ENCODE measurements at places on chromosomes 12 and 14.

DNA sequence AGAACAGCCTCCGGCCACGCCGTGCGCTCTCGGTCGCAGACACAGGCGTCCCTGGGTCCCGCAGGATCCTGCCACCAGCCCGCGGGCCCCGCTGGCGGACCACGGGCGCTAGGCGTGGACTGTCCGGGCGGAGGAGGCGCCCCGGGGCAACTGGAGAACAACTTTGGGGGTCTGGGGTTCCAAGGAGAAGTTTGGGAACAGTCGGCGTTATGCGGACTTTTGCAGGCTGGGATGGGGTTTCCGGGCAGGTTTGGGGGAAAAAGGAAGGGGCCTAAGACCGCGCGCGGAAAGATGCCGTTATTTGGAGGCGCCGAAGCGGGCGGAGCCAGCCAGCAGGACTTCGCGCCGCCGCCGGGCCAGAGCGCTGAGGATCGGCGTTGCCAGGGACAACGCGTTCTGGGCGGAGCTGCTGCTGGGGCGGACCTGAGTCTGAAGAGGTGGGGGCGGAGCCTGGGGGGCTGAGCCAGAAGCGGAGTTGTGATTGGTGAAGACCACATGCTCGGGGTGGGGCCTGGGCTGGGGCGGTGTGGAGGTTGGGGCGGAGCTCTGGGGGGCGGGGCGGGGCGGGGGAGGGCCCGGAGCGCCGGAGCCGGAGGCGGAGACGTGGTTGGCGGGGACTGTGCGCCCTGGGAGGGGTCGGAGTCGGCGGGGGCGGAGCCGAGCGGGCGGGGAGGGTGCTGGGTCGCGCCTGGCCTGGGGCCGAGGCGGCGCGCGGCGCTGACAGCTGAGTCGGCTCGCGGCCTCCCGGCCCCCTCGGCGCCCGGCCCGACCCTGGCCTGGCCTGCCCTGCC, at the start of gene CYP46A1:
Gene CYP46A1 (plus strand): TSS at position 680 of the 791 bp plus-strand sequence. CDS start 120 bp downstream, outside the sequence.
- peak; percentile 96 for DNase-seq

- no peak for DNase-seq
Measured at GRCh38 chr12:25518512-25518911, 34.6 kb downstream of the LMNTD1 start.

DNA sequence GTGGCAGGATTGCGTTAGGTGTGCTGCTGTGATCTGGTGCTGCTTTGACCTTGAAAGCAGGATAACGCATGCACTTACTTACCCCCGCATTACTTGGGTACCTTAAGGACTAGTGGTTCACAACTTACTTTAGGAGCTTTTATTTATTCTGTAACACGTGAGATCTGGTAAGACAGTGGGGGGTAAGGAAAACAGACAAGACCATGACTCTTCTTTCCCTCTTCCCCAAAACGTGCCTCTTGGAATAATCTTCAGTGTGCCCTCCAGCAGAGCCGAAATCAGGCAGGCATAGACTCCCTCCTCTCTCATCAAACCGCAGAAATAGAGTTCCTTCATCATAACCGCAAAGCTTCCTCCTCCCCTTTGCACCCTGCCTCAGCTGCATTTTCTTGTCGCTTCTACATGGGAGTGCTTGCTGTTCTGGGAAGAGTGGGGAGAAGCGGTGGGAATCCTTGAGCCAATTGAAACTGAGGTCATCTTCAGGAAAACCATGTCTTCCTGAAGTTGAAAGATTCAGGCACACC, 43.4 kb downstream of the RAD52 start:
- no peak for DNase-seq

DNA sequence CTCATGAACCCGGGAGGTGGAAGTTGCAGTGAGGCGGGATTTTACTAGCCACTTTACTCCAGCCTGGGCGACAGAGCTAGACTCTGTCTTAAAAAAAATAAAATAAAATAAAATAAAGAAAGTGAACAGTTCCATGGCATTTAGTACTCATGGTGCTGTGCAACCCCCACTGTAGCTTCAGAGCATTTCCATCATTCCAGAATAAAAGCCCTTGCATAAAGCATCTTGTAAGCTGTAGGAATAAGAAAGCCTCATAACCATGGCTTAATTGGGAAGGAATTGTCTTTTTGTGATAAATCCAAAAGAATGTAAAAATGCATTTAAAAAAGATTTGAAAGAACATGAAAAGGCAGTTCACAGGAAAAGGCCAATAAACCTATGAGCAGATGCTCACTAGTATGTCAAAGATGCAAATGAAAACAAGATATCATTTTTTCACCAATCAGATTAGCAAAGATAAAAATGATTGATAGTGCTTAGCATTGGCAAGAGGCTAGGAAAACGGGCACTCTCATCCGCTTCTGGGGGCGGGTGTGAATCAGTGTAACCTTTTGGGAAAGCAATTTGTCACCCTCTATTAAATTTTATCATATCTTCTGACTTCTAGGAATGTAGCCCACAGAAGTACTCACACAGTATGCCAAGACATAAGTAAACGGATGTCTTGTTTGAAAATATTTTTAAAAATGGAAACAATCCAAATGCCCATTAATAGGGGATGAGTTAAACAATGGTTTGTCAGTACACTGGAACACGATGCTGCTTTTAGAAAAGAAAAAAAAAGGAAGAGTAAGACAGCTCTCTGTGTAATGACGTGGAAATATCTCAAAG, 46.6 kb downstream of the CFAP251 start:
- DNase-seq = no peak

GRCh38 chr12:45285717-45286116, 69.8 kb downstream of the ANO6 start:
- DNase-seq = no peak

- DNase-seq = no peak
Measured at GRCh38 chr14:104678901-104679705, 10.3 kb upstream of the INF2 start.

DNA sequence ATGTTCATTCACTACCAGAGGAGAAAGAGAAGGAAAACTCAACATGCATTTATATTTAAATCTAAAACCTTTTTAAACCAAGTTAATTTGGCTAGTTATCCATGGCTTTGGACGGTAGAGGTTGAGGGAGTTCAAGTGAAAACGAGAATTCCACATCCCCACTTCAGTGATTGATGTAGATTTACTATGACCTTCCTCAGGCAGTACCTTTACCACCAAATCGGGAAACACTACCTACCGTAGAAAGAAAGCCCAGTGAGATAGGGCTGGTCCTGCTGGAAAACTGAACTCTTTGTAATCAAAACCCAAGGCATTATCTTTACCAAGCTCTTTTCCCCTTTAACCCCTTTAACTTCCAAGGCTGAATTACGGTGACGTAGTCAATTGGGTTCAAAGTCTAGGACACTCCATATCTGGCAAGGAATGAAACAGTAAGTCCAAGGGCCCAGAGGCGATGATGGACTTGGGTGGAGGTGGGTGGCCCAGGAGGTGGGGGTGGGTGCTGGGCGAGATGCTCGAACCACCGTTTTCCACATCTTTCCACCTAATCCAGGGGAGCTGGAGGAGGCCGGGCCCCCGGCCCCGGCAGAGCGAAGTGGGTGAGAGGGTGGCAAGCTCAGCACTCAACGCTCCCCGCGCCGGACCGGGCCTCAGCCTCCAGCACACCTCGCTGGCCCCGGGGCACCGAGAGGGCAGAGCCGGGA, 618 bp downstream of the SEC23A start:
- no peak for DNase-seq

DNA sequence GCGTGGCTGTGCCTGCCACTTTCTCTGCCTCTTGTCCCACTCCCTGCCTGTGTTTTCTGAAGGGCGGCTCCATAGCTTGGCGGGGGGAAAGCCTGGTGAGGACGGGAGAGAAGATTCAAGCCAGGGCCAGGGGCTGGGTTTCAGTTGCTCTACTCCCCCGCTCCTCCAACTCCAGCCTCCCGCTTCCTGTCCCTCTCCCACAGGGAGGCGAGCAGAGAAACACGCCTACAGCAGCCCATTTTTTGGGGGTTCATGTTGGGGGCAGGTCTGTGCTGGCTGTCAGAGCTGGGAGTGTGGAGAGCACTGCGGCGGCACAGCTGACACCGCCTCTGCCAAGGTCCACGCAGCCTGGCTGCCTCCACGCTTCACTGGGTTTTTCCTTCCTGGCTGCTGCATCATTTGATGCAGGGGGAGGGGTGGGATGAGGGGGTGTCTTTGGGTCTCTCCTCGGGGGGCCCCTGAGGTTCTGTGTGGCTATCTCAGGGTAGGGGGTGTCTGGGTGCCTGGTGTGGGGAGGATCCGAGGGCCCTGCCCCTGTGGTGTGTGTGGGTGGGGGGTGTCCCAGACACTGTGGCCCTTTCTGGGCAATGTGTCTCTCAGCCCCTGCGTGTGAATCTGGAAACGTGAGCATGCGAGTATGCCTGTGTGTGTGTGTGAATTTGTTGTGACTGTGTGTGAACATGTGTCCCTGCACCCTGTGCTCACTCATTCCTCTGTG, 10.7 kb upstream of the KRT80 start:
- DNase-seq = peak; percentile 22

- peak; percentile 55 for DNase-seq
Measured at GRCh38 chr12:89353188-89353822, 1.0 kb upstream of the DUSP6 start.

GRCh38 chr14:33755358-33755757, 195.5 kb downstream of the EGLN3 start:
- DNase-seq = no peak

GRCh38 chr12:76032043-76032981, 736 bp upstream of the PHLDA1 start:
- DNase-seq = no peak

- no peak for DNase-seq
Measured at GRCh38 chr14:31257244-31257553, 49.6 kb upstream of the HECTD1 start.

GRCh38 chr12:100661300-100661951, 87.9 kb downstream of the GAS2L3 start:
- DNase-seq = no peak

DNA sequence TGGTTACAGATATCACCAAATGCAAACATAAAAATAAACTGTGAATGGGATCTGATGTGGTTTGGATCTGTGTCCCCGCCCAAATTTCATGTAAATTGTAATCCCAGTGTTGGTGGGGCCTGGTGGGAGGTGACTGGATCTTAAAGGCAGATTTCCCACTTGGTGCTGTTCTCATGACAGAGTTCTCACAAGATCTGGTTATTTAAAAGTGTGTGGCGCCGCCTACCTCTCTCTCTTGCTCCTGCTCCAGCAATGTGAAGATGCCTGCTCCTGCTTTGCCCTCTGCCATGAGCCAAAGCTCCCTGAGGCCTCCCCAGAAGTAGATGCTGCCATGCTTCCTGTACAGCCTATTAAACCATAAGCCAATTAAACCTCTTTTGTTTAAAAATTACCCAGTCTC, 47.8 kb downstream of the SLC25A21 start:
- DNase-seq = no peak

DNA sequence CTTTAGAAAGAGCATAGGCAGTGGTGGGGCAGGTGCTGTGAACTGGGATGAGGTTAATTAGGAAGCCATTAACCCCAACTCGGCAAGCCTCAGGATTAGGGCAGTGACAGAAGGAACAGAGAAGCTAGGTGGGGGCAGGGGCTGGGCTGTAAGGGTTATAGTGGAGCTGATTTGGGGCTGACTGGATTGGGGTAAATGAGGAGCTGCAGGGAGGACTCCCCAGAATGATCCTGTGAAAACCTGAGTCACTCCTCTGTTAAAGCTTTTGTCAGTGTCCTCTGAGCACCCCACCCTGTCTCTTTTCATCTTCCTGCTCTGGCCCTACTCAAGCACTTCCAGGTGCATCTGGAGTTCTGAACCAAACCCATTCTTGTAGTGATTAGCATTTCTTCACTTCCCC, 4.4 kb downstream of the KLC1 start:
- DNase-seq = no peak

DNA sequence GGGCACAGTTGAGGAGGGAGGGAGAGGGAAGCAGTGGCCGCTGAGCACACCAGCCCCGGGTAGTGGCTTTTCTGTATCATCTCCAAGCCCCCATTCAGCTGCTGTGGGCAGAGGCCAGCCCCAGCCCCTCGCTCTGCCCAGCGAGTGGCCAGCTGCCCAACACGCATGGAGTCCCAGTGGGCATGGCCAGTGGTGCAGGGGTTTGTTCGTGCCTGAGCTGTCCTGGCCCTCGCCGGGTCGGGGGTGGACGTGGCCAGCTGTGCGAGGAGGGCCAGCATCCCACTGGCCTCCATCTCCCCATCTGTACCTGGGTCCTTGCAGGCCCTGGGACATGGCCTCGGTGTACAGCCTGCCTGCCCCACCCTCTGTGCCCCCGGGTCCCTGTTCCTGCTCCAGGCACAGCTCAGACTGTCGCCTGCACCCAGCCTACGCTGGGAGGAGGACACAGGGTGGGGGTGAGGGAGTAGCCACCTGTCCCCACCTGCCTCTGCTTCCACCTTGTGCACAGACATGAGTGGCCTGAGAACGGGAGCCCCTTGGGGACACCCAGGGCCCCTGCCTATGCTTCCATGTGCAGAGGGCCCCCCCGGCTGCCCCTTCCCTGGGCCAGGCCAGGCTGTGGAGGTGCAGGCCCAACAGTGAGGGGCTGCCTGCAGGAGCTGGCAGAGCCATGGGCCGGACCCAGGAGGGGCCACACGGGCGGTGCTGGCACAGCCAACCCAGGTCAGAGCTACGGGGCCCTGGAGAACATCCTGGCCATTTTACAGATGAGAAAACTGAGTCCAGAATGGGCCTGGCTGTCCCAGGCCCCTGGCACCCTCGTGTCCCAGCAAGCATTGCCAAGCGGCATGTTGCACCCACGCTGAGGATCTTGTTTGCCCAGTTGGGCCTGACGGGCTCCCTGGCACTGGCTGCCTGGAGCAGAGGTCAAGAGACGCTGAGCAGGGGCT, 4.3 kb downstream of the INF2 start:
- no peak for DNase-seq

DNA sequence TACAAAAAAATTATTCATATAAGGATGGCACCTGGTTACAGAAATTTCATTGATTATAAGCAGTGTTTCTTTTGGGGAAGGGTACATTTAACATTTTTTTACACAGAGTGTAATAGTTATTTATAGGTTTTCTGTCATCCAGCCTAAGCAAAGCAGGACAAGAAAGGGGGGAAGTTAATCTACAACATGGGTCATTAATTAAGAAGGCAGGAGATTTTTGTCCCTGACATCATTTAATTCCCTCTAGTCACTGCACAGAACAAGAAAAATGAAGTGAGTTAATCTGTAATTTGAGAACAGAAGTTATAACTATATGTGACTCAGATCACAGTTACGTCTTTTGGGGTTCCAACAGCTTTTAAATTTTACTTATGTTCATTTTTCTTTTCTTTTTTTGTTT, 173.4 kb downstream of the PTPRO start:
- no peak for DNase-seq

Measured in NCI-H187 (cell line).